ENCODE measurements at places on chromosomes 6 and 20. TPM values are rescaled to one million over a fixed set of nuclear protein-coding genes. Genes with fewer than 3 reads are reported as not detected.

The RAMACL gene
- total RNA-seq: 2.1 TPM

The FILIP1 gene
- total RNA-seq: 7.3 TPM

The HUS1B gene
- 0.66 TPM for total RNA-seq

The BIRC7 gene
- total RNA-seq: 0.06 TPM

The MYMX gene
- not detected for total RNA-seq
